Effector CD4-positive, alpha-beta T cell (primary cell): ENCODE measurements at places on chromosomes 13 and 19.
A peak's percentile ranks its signal among the peaks of the same experiment; 100 is the strongest.

DNA sequence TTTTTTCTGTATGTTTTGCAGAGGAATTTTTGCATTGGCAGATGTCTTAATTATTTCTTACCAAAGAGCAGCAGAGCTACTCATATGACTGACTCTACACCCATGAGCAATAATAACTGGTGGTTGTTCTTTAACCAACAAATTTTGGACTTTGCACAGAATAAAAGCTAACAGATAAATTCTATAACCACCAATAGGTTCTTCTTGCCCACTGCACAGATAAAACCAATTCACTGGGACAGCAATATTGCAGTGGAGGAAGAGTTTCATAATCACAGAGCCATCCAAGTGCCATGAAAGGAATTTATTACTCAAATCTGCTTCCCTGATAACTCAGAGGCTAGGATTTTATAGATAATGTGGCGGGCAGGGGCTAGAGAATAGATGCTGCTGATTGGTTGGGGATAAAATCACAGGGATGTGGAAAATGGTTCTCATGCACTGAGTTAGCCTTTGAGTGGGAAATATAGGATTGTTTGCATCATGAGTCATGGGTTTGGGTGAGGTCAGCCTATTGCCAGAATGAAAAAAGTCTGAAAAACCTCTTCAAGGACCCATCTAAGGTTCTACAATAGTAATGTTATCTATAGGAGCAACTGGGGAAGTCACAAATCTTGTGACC, 104.3 kb upstream of the PCDH17 start:
- DNase-seq, result no peak

- DNase-seq, result no peak
Measured at GRCh38 chr13:26991508-26992181, 180.0 kb downstream of the USP12 start.

DNA sequence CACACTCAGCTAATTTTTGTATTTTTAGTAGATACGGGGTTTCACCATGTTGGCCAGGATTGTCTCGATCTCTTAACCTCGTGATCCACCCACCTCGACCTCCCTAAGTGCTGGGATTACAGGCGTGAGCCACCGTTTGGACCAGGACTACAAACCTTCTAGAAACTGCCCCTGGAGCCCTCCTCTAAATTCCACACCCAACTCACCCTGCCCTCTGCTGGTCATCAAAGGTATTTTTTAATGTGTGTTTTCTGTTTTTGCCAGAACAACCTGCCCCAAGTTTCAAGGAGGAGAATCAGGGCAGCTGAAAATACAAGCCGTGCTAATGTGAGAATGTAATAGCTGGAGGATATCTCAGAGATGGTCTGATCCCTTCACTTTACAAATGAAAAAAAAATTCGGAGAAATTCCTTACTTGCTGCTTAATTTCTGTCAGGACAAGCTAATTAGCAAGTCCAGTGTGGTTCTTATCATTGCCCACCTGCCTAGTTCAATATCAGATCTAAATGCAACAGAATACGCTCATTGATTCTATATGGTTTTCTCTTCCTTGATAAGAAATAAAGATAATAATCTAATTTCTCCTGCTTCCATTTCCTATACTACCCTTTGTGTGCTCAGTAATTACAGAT, 4.1 kb downstream of the ATP8A2 start:
- DNase-seq, result peak; percentile 14

GRCh38 chr13:86760620-86761019, 910.6 kb upstream of the SLITRK5 start:
- DNase-seq, result no peak

DNA sequence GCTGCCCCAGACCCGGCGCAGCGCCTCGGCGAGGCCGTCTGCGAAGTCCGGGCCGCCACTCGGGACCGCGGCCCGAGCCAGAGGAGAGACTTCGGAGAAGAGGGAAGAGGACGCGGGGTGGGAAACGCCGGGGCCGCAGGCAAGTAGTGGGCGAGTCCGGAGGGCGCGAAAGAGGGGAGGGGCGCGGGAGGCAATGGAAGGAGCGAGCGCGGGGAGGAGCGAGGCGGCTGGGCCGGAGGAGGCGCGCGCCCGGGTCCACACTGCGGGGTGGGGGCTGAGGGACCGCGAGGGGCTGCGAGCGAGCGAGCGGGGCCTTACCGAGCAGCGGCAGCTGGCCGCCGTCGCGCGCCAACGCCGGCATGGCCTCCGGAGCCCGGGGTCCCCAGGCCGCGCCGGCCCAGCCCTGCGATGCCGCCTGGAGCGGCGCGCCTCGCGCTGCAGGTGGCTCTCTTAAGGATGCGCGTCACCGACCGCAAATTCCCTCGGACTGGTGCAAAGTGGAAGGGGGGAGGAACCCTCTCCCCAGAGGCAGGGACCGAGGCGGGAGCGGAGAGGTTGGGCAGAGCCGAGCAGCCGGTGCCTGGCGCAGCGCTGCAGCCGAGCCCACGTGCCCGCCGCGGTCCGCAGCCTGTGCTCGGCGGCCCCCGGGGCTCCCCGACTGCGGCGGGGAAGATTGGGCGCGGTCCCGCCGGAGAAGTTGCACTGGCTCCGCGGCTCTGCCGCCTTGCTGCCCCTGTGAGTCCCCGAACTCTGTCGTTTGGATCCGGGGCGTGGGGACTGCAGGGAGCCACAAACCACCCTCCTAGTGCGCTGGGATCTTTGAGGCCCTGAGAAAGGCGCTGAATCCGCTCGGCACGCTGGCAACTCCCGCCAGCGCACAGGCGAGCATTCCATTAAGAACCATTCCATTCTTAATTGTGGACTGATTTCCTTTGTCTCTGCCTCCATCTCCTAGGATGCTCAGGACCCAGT, at the start of gene FLT3:
TSS of gene FLT3 (minus strand) at position 427 of the 972 bp plus-strand sequence. CDS start at position 361, 66 bp downstream.
- peak; percentile 3 for DNase-seq

- no peak for DNase-seq
Measured at GRCh38 chr19:48539503-48540096, 12.4 kb upstream of the SULT2B1 start.
